ENCODE measurements at places on chromosomes 7 and 10. TPM values are rescaled to one million over a fixed set of nuclear protein-coding genes. Genes with fewer than 3 reads are reported as not detected.

HMX3 gene
- not detected for total RNA-seq

PRRT4 gene
- 3.8 TPM for total RNA-seq

- DNase-seq = no peak
Measured at GRCh38 chr10:35307297-35307696, 29.0 kb upstream of the CCNY start.

- no peak for DNase-seq
Measured at GRCh38 chr10:86956195-86956847, 1.1 kb downstream of the MMRN2 start.

Measured in breast epithelium (tissue), 4 donors.